Thymus (tissue), 14 donors: ENCODE measurements at places on chromosomes 6 and 20.

- no peak for DNase-seq
Observed at GRCh38 chr20:33306807-33307206, 23.8 kb downstream of the BPIFB1 start.

DNA sequence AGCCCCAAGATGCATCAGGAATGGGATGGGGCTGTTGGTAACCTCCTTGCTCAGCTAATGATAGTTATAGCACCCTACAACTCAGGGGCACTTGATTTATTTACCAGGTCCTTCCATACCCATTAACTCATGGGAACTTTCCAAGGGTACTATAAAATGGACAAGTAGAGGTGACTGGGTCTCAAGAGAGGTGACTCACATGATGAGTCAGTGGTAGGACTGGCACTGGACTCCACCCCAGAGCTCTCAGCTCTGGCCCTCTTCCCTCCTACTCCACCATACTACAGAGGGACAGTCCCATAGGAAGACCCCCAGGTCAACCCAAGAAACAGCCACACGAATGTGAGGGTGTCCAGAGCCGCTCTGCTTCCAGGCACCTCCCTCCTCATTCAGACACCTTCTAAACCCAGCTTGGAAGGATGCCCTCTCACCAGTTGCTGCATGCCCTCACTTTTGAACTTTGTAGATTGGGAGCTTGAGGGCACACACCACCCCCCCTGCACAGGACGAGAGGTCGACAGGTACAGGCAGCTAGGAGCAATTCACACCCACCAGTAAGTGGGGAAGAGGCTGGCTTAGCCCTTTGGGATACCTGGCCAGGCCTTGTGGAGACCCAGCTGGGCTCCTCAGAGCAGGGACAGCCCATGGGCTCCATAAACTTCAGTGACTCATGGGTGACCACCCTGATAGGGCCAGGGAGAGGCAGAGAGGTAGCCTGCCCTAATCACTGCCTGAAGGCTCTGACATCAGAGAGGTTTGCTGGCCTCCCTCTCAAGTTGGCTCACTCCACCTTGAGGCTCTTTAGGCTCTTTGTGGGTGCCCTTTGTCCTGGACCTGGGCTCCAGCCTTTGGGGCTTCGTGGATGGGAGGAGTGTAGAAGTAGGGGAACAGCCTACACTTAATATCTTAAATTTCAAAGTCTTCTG lies 81.6 kb upstream of the MLN start:
- DNase-seq = no peak

- no peak for DNase-seq
Observed at GRCh38 chr6:109305028-109305427, 77.2 kb downstream of the CD164 start.

DNA sequence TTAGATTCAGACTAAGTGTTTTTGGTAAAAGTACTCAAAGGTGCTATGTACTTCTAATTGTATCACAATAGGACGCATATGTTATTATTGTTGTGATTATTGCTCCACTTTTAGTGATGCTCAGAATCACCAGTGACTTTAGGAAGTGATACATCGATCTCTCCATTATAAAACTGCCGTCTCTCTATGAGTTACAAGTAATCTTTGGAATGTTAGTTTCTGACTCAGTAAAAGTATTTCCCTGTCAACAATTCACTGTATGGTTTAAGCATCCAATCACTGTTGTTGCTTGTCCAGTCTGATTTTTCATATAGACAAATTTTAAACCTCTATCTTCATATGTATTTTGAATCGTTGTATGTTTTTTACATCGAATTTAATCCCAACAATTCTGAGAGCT lies 9.4 kb downstream of the DCBLD1 start:
- DNase-seq = no peak

DNA sequence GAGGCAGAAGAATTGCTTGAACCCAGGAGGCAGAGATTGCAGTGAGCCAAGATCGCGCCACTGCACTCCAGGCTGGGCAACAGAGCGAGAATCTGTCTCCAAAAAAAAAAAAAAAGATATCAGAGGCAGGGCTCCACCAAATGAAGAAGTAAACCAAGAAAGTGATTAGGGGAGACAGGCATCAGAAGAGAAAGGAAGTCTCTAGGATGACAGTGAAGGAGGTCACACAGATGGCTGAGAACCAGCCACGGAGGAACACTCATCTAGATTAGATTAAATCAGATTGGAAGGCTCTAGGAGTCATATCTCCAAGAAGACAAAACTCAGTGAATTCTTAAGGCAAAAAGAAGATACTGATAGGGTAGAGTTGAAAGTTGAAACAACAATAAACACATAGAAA lies 102.2 kb upstream of the CCDC28A start:
- DNase-seq = no peak

- DNase-seq = no peak
Observed at GRCh38 chr20:3374296-3374695, 33.2 kb downstream of the DNAAF9 start.
